ENCODE measurements at places on chromosomes 12 and 14.

GRCh38 chr12:103848143-103848542 is 7.1 kb upstream of the NT5DC3 start:
- DNase-seq: no peak

DNA sequence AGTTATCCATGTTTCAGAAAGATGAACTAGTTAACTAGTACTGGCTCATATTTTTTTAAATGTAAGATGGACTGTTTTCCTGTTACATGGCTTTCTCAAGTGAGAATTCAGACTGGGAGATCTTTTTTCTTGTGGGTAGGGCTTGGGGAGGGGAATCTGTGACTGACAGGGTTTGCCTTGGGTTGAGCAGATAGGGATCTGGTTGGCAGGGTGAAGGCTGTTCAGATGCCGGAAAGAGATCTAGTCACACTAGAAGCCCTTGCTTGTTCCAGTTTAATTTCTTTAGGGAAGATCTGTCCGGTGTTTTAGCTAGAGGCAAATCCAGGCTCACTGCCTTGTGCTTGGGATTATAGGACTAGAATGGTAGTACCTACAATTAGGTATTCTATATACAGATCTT is 63.2 kb downstream of the FBXO33 start:
- no peak for DNase-seq

DNA sequence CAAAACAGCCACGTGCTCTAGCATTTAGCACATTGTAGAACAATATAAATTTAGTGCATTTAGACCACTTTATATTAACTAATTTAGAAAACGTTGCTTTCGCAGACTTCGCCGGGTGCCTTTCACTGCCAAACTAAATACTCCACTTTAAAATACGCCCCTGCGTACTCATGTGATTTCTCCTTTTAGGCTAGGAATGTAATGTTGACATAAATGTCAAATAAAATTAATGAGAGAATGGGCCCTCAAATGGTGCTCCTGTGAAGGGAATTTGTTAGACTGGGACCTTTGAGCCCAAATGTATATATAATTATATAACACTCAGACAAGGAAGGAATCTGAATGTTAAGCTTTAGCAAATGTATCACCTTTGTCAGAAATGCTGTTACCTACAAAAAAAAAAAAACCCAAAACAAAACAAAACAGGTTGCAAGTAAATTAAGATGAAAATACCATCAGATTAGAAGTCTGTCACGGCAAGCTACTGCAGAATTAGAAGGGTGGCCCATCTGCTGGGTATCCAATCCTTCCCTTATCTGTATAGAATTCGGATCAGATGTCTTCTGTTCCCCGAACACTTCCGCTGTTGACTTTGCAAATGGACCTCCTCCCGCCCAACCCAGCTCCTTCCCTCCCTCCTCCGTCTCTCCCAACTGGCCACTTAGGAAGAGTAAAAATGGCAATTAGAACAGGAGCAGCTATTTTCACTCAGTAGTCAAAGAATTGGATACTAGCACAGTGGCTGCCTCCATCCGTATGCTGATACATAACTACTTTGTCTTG is 159.3 kb upstream of the FOXN3 start:
- no peak for DNase-seq

- no peak for DNase-seq
These were observed 125.0 kb upstream of the MYF6 start for GRCh38 chr12:80582431-80582830.

DNA sequence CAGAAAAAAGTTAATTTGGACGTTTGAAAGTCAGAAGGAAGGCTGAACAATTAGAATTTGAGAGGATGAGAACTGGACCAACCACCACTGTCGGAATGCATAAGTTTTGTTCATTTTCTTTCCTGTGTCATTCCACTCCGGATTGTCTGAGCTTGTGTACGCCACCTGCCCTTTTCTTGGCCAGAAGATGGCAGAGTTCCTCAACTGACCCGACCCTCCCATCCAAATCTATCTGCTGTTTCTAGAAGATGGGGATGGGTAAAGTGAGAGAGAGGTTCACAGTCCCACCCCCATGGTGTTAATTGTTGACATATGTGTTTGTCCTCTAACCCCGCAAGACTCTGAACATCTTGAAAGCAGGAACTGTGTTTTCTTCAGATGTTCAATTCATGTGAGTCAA is 388.0 kb downstream of the VRK1 start:
- DNase-seq: no peak

DNA sequence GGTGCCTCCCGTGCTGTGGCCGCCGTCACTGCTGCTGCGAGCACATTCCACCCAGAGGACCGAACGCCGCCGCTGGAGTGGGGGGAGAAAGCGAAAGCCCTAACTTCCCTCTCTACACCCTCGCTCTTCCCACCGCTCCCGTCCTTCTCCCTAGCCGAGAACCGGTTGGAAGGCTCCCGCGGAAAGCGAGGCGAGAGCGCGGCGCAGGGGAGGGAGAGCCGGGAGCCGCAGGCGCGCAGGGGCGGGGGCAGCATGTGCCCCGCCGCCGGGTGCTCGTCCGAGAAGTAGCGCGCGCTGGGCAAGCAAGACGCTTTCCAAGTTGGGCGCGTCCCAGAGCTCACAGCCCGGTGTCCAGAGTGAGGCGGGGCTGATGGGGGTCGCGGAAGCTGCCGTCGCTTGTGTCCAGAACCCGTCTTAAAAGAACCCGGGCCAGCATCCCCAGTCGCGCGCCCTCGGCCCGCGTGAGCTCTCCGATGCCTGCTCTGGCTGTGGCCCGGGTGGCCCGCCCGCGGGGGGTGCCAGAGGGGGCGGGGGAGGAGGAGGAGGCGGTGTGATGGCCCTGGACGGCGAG is at the start of gene TRHDE:
TSS of gene TRHDE (plus strand) at position 280 of the 571 bp plus-strand sequence. CDS start at position 554, 274 bp downstream.
- DNase-seq: no peak

DNA sequence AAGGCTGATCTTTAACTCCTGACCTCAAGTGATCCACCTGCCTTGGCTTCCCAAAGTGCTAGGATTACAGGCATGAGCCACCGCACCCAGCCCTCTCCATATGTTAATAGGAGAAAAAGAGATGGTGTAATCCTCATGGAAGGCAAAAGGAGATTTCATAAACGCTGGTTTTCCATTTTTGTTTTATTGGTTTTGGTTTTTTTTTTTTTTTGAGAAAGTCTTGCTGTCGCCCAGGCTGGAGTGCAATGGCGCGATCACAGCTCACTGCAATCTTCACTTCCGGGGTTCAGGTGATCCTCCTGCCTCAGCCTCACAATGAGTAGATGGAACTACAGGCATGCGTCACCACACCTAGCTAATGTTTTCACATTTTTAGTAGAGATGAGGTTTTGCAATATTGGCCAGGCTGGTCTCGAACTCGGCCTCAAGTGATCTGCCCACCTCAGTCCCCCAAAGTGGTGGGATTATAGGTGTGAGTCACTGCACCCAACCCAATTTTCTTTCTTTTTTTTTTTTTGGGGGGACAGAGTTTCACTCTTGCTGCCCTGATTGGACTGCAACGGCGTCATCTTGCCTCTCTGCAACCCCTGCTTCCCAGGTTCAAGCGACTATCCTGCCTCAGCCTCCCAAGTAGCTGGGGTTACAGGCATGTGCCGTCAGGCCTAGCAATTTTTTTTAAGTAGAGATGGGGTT is 8.1 kb downstream of the PTGES3 start:
- DNase-seq: no peak

- DNase-seq: no peak
These were observed 106.0 kb downstream of the ITPR2 start for GRCh38 chr12:26726956-26727355.

DNA sequence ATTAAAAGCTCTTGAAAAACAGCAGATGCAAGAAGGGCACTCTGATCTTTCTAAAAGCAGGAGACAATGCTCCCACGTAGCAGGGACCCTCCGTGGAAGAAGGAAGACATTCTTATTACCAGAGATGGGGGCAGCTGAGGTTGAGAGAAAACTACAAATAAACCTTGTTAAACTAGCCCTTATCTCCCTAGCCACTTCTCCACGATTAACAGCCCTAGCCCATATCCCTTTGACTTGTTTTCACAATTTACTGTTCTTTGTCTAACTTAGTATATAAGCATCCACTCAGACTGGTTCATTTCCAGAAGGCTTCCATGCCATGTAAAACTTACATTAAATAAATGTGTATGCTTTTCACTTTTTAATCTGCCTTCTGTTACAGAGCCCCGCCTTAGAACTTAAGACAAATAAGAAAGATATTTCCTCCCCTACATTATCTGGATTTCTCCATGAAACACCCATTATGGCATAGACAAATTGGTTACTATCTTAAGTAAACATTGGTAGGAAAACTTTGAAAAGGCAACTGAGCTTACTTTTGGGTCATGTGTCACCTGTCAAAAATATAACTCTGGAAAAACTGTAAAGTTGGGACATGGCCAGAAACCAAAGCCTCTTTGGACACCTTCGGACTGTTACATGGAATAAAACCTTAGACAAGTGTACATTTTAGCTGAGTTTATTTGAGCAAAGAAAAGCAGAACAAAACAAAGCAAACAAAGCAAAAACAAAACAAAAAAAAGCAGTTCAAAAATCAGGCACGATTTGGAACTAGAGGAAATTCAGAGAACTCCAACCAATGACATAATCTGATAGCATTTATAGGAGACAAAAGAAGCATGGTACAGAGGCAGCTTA is 4.9 kb upstream of the RNASE1 start:
- no peak for DNase-seq

DNA sequence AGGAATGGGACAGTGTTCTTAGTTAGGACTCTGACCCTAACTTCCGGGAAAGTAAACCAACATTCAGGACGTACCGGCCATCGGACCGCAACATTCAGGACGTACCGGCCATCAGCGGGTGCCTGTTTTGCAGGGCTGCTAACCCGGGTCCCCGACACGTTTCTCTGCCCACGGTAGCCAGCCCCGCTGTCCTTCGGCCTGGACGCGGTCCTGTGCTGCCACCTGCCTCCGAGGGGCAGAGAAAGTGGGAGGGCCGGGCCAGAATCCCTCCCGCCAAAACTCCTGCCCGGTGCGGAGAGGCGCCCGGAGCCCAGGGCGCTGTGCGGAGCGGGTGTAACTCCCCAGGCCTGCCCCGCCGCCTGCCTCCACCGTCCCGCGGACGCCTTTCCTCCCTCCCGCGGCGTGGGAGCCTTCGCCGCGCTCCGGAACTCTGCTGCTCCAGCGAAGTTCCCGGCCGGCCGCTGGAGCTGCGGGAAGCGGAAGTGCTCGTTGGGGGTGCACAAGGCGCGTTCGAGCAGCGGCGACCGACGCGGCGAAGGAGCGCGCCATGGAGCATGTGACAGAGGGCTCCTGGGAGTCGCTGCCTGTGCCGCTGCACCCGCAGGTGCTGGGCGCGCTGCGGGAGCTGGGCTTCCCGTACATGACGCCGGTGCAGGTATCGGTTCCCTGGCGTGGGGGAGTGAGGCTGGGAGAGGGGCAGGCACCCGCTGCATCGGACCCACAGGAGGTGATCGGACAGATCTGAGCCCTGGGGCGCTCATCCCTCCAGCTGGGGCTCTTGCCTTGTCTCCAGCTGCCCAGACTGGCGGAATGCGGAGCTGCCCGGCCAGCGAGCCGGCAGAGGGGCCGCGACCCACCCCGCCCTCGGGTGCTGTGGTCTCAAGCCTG is at the start of gene DDX55:
TSS of gene DDX55 (plus strand) at position 498 of the 888 bp plus-strand sequence. CDS start at position 548, 50 bp downstream.
- DNase-seq: peak; percentile 82

- no peak for DNase-seq
These were observed 28.0 kb downstream of the TRAFD1 start for GRCh38 chr12:112153181-112153892.

GRCh38 chr12:132078190-132078589 is 65.9 kb downstream of the DDX51 start:
- DNase-seq: no peak

GRCh38 chr12:123389560-123390351 is 5.8 kb downstream of the KMT5A start:
- DNase-seq: no peak

DNA sequence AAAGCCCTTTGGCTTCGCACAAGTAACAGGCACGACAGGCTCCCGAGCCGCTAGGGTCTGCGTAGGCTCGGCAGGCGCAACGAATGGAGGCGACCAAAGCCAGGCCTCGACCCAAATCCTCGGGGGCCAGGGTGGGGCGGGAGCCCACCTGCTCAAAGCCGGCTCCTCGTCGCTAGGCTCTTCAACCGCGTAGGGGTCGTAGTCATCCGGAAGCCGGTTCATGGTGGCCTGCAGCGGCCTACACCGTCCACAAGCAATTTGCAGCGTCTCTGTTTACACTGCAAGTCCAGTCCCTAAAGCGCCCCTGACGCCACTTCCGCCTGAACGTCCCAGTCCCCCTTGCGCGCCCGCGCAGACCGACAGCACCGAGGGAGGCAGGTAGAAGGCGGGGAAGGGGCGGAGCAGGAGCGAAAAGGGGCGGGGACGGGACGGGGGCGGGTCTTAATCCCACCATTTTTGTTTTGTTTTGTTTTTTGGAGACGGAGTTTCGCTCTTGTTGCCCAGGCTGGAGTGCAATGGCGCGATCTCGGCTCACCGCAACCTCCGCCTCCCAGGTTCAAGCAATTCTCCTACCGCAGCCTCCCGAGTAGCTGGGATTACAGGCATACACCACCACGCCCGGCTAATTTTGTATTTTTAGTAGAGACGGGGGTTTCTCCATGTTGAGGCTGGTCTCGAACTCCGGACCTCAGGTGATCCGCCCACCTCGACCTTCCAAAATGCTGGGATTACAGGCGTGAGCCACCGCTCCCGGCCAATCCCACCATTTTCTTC is at the start of gene EAPP:
TSS of gene EAPP (minus strand) at position 295 of the 774 bp plus-strand sequence. CDS start at position 222, 73 bp downstream.
- peak; percentile 93 for DNase-seq

DNA sequence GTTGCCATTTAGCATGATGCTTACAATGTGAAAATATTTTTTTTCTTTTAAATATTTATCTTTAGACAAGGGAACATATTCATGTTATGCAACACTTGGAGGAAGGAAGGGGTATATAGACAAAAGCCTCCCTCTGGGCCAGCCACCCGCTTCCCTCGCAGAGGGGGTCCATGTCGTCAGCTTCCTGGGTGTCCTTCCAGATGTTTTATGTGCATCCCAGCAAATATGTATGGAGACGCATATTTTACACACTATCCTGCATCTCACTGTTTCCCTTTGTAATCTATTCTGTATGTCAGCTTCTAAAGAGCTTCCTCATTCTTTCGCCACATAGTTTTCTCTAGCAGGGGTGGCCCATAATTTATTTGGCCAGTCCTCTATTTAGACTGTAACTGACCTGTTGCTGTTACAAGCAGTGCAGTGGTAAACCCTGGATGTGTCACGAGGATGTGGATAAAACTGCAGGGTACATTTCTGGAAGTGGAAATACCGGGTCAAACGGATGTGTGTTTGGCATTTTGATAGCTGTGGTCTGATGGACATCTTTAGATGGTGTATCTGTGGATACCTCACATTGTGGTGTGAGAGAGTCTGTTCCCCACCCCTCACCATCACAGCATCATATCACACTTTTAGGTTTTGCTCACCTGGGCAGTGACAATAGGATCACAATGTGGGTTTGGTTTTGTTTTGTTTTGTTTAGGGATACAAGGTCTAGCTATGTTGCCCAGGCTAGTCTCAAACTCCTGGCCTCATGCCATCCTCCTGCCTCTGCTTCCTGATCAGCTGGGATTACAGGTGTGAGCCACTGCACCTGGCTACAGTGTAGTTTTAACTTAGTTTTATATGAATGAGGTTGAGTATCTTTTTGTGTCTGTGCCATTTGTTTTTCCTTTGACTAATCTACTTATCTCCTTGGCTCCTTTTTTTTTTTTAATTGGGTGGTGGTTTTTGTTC is 31.6 kb downstream of the FAM222A start:
- DNase-seq: no peak

All from stimulated activated CD4-positive, alpha-beta T cell treated with anti-CD3 and anti-CD28 coated beads, Interleukin-2, amount 100 ng/mL, for 48 hours (primary cell).